ENCODE measurements at places on chromosomes 1 and 21.

- DNase-seq, result no peak
Observed at GRCh38 chr1:226976978-226977642, 37.0 kb downstream of the COQ8A start.

DNA sequence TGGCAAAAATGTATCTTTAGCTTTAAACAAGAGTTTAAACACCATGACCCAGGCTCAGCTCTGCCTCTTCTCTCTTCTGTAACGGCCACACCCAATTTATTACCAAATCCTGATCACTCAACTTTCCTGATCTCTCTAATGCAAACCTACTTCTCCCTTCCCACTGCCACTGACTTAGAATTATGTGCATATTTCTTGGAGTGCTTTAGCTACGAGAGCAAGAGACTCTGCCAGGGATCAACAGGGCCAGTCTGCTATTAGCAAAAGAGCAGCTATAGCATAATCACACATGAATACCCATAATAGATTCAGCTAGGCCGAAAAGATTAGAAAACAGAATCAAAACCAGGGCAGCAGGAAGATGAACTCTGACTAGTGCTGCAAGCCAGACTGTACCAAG is 215.5 kb downstream of the MRPL39 start:
- no peak for DNase-seq

DNA sequence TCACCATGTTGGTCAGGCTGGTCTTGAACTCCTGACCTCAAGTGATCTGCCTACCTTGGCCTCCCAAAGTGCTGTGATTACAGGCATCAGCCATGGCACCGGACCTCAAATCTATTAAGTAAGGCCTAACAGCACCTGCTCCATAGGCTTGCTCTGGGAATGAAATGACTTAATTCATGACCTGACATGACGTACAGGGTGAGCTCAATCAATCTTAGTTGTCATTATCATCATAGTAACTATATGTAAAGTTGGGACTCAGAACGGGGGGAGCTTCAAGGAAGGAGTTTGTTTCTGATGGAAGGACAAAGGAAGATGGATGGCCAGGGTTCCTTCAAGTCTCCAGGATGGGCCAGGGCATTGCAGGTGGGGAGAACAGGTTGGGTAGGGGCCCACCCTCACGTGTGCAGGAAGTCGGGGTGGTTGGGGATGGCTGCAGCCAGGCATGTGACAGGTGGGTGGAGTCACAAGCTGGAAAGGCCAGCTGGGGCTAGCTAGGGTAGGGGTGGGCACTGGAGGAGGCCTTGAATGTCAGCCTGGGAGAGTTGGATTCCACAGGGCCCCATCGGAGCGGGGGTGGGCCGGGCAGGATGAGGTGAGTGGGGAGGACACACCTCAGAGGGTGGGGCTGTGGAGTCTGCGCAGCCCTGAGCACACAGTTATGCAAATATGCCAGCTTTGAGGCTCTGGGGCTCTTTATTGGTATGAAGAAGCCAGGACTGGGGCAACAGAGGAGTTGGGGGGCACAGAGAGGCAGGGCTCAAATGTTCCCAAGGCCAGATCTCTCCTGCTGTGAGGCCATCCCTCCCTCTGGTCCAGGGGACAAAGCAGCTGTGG is 9.6 kb downstream of the TRIM62 start:
- no peak for DNase-seq

GRCh38 chr1:38332649-38333310 is 286.2 kb upstream of the POU3F1 start:
- DNase-seq, result no peak

DNA sequence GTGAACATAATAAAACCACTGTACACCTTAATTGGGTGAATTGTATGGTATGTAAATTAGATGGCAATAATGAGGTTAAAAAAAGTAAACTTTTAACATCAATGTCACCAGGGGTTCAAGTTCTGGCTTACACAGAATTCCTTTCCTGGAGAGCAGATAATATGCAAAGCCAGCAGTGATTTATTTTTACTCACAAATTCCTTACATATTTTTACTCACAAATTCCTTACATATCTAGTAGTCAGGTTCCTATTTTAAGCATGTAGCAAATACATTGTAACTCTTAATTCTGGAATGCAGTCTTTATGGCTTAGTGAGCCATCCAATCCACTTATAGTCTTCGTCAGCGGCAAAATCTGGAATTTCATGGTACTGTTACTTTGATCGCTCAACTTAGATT is 1.3 kb upstream of the UBE4B start:
- no peak for DNase-seq

GRCh38 chr1:236016782-236017400 is 48.0 kb downstream of the NID1 start:
- DNase-seq, result no peak

DNA sequence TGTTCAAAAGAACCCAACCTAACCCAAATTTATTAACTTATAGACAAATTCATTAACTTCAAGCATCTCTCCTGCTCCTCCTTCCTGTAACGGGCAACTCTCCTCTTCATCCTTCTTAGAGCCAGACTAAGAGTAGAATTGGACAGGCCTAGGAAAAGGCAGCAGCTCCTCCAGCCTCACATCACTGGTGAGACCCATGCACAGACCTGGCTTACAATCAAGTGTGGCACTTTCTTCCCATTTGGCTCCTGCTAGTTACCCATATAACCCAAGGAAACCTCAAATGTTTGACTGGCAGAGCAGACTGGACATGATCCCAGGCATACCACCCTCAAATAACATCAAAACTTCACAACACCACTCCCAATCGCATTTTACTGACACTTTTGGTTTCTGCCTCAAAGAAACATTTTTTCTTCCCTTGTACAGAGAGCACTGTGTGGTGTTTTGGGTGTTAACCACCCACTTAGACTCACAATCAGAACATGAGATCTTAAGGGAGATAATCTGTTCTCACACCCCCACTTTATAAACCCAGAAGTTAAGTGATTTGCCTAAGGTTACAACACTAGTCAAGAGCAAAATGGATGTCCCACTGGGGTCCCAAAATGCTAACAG is 101.4 kb downstream of the SIPA1L2 start:
- no peak for DNase-seq

GRCh38 chr1:216732121-216732520 is 8.9 kb upstream of the ESRRG start:
- no peak for DNase-seq

DNA sequence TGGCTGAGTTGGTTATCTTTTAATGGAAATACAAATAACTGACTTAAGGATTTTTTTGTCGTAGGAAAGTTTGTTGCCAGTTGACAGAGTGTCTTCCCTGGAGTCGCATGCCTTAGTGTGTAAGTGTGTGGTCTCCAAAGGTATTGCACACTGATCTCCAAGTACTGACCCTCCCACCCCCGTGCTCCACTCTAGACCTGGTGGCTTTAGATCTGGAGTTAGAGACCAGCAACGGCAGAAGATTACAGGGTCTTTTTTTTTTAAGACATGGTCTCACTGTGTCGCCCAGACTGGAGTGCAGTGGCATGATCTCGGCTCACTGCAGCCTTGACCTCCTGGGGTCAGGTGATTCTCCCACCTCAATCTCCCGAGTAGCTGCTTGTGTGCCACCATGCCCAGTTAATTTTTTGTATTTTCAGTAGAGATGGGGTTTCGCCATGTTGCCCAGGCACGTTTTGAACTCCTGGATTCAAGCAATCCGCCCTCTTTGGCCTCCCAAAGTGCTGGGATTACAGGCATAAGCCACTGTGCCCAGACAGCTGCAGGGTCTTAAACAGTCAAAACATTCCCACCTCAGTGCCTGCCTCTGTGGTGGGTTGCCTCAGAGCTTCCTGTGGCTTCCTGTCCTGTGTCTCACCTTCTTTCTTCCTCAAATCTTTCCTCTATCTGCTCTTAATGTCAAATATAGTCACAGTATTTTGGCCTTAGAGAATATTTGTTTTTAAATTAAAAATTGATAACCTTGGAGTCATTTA is 6.9 kb downstream of the TRAPPC10 start:
- DNase-seq, result no peak

GRCh38 chr21:42500736-42501135 is 4.7 kb upstream of the RSPH1 start:
- no peak for DNase-seq

DNA sequence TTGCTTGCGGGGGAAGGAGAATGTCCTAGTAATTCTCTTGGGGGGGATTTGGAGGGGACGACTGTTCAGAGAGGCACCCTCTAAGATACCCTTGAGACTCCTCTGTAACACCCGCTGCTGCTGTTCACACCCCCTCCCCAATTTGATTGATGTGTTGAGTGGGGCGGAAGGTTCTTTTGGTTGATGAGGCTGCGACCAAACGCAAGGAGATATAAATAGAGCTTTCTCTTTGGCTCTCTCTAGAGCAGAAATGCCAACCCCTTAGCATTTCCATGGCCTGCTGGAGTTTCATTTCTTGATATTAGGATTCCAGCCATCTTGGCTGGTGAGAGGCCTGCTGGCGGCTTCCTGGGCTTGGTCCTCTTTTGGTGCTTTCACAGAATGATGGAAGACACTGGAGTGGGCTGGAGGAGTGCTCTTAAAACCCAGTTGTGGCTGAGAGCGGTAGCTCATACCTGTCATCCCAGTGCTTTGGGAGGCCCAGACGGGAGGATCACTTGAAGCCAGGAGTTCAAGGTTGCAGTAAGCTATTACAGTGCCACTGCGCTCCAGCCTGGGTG is 2.0 kb downstream of the PIK3CD start:
- DNase-seq, result no peak

DNA sequence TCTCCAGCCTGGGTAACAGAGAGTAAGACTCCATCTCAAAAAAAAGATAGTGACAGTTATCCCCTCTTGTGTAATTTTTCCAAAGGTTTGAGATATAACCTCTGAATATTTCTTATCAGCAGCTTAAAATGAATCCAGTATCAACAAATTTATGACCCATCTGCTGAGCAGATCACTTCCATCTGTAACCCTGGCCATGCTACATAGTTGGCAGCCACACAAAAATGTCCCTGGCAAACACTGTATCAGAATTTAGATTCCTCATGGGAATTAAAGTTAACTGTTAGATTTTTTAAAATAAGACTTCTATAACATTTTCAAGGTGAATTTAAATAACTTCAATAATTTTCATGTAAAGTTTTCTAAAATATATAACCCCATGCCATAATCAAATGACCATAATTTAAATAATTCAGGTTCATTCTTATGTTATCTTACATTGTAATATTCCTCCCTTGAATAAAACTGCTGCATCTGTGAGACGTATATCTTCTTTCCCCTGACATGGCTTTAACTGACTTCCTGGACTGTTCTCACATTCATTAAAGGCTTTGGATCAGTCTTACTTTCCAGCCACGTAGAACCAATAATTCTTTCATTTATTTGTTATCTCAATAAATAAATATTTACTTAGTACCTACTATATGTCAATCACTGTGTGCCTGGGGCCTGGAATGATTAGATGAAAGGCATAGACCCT is 5.3 kb upstream of the PRPF38B start:
- DNase-seq, result no peak

- no peak for DNase-seq
Observed at GRCh38 chr21:44450999-44451398, 4.3 kb upstream of the LRRC3 start.

DNA sequence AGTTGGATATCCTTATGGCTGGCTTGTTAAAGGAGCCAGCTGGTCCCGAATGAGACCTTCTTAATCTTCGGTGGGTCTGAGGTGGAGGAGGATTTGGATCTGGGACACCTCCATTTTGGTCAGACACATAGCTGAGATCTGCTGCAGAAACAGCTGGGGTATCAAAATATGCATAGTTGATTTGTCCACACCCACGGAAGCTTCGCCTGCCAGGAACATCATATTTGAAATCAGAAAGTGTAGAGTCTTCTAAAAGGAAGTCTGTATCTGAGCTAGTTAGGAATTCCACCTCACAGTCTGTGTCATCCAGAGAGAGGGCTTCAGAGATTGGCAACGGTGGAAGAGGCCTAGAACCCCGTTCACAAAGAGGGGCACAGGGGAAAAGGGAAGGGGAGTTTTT is 12.3 kb downstream of the ERRFI1 start:
- no peak for DNase-seq

DNA sequence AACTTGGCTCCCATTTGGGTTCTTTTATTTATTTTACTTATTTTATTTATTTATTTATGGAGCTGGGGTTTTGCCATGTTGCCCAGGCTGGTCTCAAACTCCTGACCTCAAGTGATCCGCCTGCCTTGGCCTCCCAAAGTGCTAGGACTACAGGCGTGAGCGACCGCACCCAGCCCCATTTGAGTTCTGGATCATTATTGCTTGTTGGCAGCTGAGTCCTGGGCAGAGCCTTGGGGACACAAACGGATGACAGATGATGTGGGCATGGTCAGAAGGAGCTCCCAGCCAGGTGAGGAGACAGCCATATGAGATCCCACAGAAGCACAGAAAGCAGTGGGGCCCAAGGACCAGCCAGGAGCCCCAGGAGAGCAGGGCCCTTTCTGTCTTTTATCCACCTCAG is 254.0 kb downstream of the MATN1 start:
- no peak for DNase-seq

DNA sequence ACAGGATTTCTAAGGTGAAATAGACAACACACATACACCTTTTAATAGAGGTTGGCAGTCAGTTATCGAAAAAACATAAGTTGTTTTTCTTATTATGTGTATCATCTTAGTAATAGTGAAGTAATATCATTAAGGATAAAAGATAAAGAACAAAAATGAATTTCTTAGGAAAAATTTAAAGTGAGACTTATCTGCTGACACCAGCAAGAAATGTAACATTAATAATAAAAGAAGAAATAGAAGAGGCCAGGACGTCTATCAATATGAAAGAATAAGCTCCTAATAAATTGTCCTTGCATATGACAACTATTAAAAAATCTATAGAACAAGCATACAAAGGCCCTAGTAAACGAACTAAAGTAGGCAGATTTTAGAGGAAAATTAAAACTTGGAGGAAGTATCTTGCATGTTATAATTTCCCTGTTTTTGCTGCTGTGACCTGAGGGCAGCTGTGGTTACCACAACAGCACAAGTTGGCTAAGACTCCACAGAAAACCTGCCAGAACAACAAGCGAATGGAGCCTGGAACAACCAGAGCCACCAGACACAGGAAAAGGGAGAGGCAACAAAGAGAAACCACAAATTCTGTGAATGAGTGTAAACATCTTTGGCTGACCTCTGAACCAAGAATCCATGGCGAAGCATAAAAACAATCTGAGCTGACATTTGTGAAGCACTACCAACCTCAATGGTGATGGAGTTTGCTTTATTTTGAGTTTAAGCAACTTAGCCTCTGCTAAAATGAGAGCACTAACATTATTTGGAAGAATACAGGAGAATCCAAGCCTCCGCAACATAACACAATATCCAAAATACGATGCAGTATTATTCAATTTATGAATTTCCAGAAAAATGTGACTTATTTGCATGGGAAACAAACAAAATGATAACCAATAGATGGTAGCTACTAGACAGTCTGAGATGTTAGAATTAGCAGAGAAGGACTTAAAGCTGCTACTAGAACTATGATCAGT is 207.5 kb downstream of the KCNT2 start:
- DNase-seq, result peak; percentile 68

GRCh38 chr1:19635646-19636045 is 8.5 kb upstream of the NBL1 start:
- DNase-seq, result no peak

- peak; percentile 88 for DNase-seq
Observed at GRCh38 chr1:184792450-184792969, 37.9 kb upstream of the EDEM3 start.

- no peak for DNase-seq
Observed at GRCh38 chr21:42392731-42393442, 3.0 kb downstream of the TMPRSS3 start.

Measured in HT-29 (cell line).